ENCODE measurements at places on chromosomes 12 and 14.

GRCh38 chr14:22540293-22540692 is 48.7 kb downstream of the DAD1 start:
- DNase-seq, result no peak

DNA sequence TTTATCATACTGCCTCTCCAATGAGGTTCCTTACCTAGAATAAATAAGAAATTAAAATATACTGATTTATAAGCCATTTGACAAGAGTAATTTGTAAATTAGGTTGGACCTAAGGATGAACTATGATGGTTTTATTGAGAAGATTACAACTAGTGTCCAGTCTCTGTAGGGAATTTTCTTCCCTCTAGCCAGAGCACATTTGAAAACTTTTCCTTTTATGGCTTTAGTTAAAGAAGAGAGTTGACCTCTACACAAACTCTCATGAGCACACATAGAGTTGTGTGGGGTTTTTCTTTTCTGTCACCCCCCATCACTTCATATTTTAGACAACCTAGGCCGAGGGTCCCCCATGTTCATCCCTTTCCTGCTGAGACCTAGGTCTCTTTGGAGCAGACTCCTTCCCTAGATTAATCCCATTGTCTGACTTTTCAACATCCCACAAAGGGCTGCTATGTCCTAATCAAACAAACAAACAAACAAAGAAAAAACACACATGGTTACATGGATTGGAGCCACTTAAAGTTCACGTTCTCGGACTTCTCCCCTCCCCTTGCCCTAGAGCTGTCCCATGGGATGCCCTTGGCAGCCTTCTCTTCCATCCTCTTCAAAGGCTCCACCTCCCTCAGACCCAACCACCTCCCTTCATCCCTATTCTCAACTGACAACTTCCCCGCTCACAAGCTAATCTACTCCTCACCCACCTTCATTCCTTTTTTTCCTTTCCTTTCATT is 40.7 kb downstream of the GPR135 start:
- DNase-seq, result no peak

GRCh38 chr14:99032759-99033158 is 239.2 kb downstream of the BCL11B start:
- DNase-seq, result no peak

- DNase-seq, result peak; percentile 97
Measured at GRCh38 chr12:114799574-114800487, 115.9 kb upstream of the TBX3 start.

GRCh38 chr14:94722397-94722796 is 47.5 kb downstream of the GSC start:
- no peak for DNase-seq

DNA sequence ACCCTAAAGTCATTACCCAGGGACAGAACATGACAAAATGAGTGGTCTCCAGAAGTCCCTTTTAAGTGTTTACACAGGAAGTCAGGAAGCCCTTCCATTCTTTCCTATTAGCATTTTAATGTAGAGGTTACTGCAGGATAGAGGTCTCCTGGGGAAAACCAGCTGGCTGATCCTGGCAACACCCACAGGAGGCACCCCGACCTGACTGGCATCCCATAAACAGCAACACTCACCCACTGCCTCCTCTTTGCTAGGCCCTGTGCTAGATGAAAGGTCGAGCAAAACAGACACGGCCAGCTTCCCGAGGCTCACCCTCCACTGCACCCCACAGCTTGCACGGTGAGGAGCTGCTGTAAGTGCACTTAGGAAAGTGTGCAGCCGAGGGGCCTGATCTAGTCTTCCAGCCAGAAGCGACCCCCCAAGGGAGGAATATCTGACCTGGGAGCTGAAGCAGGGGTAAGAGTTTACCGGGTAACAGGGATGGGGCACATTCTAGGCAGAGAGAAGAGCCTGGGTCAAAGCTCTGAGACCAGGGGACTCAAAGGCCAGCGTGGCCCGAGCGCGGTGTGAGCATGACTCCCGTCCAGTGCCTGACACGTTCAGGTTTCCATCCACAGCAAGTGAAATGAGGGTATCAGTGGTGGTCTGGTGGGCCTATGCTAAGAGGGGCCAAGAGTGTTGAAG is 9.0 kb downstream of the DAZAP2 start:
- DNase-seq, result no peak

GRCh38 chr14:100554696-100555320 is 32.4 kb downstream of the BEGAIN start:
- DNase-seq, result no peak

- DNase-seq, result no peak
Measured at GRCh38 chr12:4285070-4285469, 11.5 kb downstream of the CCND2 start.

DNA sequence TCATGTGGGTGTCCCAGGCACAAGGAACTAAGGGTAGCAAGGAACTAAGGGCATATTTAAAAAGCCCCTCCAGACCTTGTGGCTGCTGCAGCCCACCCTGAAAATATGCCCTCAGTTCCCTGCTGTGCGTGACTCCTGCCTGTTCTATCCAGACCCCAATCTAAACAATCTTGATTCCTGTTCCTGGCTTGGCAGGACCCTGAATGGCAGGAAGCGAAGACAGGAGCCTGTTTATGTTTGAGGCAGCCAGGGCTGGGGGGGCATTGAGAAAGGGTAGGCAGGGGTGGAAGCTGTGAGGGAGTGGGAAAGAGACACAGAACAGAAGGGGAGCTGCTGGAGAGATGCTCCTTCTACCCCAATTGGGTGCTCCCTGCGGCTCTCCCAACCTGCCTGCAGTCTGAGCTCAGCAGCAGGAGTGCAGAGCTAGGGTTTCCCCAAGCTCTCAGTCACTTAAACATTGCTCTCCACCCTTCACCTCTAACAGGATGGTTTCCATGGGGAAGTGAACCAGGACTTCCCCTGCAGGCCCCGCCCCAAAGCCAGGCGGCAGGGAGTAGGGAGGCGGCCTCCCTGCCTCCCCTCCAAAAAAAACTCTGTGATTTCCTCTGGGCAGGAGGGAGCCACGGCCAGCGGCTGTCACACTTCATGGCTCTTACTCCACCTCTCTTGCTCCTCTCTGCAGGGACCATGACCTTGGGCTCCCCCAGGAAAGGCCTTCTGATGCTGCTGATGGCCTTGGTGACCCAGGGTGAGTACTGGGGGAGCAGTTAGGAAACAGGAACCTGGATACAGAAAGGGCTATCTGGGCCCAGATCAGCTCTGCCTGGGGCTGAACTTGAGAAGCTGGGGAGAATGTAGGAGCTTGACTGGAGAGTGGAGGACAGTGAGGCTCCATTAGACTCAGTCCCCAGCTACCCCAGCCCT is 4.7 kb downstream of the ACVRL1 start:
- no peak for DNase-seq

DNA sequence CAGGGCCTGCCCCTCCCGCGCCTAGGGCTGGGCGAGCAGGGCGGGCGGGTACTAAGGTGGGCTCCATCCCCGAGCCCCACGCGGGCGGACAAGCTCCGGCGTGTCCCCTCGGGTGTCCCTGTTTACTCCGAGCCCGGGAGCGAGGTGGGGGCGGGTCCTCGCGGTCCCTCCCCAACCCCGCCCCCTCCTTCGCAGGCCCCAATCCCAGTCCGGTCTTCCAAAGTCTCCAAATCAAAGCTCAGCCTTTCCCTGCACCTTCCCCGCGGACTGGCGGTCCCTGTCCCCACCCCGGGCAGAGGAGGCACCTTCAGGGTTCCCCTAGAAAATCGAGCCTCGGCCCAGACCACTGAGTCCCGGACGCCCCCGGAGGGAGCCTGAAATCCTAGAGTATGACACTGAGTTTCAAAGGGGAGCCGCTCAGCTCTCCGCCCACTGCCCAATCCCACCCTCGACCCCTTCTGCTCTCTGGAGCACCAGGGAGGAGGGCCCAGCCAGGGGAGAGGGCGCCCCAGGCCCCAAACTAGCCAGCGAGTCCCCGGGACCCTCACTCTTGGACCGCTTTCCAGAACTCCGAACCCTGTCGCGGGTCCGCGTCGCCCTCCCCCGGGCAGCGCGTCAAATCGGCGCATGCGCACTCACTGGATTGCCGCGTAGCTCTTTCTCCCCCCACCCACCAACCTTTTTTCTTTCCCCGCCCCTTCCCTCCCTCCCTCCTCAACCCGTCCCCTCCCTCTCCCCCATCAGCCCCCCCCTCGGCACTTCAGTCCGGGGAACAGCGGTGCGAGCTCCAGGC is at the start of gene LRP1:
Gene LRP1, plus strand, starts transcription at position 758 of the 793 bp plus-strand sequence. CDS start 482 bp downstream, outside the sequence.
- DNase-seq, result peak; percentile 68

GRCh38 chr12:76421046-76421445 is 72.8 kb upstream of the BBS10 start:
- DNase-seq, result no peak

- no peak for DNase-seq
Measured at GRCh38 chr12:74820324-74820723, 282.7 kb downstream of the ATXN7L3B start.

Data from trophoblast cell (in vitro differentiated cells and primary cell).